ENCODE measurements at places on chromosomes 3 and 15.

DNA sequence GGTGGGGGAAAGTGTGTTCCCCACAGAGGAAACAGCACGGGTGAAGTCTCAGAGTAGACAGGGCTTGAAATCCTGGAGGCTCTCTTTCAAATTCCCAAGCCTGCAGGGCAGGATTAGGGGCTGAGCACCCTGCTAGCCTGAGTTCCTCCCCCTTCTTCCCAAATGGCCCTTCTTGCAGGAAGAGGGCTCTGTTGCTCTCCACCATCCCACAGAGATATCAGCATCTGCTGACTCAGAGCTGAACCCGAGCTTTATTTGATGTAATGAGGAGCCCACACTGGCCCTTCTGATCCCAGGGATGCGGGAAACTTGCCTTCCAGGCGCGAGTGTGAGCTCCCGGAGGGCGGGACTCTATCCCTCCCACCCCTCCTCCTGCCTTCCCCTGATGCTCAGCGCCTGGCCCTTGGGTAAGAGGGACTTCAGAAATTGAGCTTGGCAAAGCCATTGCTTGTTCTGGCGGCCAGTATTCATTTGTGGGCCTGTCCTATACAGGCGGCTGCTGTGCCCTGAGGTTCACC is 1.4 kb upstream of the STRA6 start:
- DNase-seq = no peak

- DNase-seq = no peak
Observed at GRCh38 chr3:132268956-132269355, 48.3 kb upstream of the ACP3 start.

DNA sequence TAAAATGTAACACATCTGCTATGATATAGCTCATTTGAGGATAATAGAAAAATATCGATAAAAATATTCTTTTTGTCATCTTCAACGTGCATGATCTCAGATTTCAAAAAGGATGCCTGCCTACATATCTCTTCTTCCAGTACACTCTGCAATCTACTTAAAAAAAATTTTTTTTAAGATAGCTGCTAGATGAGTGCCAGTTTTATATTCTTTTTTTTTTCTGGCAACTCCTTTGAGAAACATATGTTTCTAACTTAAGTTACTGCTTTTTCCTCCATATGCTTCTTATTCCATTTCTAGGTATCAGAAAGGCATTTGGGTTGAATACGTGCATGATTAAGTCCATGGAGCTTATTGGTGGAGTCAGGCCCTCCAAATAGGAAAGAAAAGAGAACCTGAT is 160.4 kb downstream of the PPM1L start:
- no peak for DNase-seq

DNA sequence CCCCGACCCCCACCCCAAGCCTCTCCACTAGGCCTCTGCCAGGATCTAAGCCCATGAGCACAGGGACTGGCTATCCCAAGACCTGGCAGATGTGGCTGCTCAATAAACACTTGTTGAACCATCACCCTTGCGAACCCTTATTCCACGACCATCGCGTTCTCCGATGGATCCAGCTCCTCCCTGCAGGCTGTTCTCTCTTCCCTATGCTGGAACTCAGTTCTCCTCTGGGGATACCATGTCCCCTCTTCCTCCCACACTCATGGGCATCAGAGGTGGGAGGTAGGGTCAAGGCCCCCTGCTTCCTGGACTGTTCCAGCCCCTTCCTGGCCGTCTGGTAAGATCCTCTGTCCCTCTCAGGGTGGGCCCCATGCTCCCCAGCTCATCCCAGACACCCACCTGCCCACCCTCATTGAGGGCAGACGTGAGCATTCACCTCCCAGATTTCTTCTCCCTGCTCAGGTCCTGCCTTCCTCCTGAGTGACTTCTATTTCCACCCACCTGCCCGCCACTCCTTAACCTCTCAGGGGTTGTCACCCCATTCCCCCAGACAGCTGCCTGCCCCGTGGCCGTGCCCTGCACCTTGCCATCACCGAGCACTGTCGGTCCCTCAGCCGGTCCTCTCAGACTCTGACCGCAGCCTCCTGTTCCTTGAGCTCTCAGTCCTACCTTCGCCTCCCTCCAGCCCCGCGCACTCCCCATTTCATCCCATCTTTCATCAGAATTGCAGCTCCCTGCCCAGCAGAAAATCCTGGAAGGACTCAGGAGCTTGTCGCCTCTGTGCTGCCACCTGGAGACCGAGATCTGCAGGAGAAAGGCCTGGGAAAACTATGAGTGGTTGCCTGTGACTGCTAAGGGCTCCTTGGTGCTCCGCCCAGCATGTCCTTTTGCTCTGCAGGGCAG is 42.0 kb downstream of the PML start:
- DNase-seq = no peak

GRCh38 chr15:70280781-70281180 is 183.1 kb upstream of the TLE3 start:
- DNase-seq = no peak

GRCh38 chr3:70974747-70975146 is 608.8 kb downstream of the FOXP1 start:
- DNase-seq = no peak

DNA sequence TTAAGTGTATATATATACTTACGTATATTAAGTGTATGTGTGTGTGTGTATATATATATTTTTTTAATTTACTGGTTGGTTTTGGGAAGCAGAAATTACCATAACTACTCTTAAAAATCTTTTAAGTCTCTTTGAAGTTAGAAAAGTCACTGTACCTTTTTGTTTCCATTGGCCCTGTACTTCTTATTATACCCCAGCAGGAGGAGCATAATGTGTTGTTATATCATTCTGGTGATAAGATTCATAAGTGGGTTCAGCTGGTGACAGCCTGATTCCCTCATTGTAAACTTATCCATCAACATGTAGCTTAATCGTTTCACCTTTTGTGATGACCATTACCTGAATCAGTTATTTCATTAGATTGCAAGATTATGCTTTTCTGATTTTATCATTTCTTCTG is 30.8 kb downstream of the MLH1 start:
- no peak for DNase-seq

- DNase-seq = no peak
Observed at GRCh38 chr3:12990306-12990705, 82.9 kb downstream of the IQSEC1 start.

DNA sequence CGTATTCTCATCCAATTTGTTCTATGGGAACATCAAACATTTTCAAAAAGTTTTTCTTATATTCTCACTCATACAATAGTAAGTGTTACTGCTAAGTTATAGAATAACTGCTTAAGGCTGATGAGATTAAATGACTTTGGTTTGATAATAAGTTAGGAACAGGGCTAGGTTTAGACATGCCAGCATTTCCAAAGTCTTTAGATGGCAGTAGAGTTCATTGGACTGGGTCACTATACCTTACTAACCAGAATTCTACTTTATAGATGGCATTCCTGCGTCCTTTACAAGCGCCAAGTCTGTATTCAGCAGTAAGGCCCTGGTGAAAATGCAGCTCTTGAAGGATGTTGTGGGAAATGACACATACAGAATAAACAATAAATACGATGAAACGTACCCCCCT is 21.7 kb downstream of the PLAAT1 start:
- DNase-seq = no peak

DNA sequence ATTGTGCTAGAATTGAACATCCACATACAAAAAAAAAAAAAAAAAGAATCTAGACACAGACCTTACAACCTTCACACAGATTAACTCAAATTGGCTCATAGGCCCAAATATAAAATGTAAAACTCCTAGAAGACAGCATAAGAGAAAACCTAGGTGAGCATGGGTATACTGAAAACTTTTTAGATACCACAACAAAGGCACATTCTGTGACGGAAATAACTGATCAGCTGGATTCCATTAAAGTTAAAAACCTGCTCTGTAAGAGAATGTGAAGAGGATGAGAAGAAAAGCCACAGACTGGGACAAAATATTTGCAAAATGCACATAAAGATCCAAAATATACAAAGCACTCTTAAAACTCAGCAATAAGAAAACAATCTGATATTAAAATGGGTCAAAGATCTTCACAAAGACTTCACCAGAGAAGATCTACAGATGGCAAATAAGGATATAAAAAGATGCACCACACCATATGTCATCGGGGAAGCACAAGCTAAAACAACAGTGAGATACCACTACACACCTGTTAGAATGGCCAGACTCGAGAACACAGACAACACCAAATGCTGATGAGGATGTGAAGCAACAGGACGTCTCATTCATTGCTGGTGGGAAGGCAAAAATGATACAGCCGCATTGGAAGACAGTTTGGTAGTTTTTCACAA is 167.9 kb downstream of the PDE8A start:
- no peak for DNase-seq

DNA sequence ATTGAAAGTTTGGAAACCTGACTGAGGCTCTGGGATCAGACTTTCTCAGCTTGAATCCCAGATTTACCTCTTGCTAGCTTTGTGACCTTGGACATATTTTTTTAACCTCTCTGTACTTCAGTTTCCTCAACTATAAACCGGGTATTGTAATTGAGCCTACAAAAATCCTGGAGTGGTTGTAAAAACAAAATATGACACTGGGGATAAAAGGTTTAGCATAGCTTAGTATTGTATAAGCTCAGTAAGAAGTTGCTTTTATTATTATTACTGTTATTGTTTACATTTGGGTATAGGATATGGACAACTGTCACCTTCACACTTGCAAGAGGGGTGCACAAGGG is 21.5 kb downstream of the C2CD4A start:
- DNase-seq = no peak

DNA sequence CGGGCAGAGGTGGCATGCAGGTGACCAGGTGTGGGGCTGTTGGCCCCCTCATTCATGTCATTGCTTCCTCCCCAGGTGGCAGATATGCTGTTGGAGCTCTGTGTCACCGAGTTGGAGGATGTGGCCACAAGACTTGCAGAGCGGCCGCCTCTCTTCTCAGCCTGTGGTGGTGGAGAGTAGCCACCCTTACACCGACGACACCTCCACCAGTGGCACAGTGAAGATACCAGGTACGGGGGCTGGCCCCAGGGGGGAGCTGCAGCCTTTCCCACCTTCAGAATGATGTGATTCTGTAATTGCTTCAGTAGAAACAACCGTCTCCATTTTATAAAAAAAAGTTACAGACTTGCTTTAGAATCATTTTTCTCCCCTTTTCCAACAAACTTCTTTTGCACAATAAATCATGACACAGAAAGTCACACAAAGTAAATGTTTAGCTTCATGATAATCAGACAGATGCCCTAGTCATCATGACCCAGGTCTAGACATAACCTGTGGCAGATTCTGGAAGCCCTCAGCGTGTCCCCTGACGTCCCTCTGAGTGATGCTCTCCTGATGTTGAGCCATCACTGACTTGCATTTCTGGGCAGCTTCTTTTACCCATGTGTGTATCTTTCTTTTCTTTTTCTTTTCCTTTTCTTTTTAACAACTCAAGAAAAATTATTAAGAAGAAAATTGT is 76.0 kb upstream of the FAN1 start:
- DNase-seq = no peak

DNA sequence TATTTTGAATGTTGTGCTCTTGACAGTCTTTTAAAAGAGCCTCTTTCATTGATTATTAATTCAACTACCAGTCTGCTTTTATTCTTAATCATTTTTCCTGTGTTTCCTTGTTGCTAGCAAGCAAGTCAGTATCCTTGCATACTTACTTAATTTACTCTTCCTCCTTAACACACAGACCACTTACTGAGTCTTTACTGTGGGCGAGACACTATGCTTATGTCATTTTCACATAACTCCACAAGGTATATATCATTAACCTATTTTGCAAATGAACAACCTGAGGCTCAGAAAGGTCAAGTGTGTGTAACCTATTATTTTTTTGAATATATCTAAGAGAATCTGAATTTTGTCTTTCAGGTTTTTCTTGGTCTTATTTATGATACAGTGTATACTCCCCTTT is 130.9 kb downstream of the WDR76 start:
- DNase-seq = no peak

DNA sequence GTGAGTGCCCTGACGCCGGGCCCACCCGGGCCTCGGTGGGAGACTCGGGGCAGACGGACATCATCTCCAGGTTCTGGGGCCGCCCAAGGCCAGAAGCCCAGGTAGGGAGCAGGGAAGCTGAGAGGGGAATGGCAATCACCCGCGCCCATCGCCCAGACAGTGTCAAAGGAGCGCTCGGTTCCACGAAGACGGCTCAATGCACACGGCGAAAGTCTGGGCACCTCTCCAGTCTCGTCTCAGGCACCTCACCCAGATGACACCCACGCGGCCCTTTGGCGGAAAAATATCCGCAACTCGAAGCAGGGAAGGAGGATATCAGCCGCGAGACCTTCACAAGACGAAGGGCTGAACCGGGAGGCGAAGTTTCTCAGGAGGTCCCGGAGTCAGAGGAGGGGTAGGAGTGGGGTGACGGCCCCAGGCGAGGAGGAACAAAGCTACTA is 916 bp downstream of the IL17RD start:
- peak; percentile 19 for DNase-seq

DNA sequence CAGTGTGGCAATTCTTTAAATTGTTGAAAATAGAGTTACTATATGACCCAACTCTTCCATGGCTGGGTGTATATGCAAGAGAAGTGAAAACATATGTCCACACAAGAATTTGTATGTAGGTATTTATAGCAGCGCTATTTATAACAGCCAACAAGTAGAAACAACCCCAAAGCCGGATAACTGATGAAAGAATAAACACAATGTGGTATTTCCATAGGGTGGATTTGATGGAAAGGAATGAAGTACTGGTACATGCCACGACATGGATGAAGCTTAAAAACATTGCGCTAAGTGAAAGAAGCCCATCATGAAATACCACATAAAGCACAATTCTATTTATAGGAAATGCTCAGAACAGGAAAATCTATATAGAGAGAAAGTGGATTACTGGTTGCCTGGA is 554.5 kb downstream of the AGBL1 start:
- DNase-seq = no peak

- DNase-seq = no peak
Observed at GRCh38 chr3:139630542-139630941, 47.2 kb downstream of the NMNAT3 start.

DNA sequence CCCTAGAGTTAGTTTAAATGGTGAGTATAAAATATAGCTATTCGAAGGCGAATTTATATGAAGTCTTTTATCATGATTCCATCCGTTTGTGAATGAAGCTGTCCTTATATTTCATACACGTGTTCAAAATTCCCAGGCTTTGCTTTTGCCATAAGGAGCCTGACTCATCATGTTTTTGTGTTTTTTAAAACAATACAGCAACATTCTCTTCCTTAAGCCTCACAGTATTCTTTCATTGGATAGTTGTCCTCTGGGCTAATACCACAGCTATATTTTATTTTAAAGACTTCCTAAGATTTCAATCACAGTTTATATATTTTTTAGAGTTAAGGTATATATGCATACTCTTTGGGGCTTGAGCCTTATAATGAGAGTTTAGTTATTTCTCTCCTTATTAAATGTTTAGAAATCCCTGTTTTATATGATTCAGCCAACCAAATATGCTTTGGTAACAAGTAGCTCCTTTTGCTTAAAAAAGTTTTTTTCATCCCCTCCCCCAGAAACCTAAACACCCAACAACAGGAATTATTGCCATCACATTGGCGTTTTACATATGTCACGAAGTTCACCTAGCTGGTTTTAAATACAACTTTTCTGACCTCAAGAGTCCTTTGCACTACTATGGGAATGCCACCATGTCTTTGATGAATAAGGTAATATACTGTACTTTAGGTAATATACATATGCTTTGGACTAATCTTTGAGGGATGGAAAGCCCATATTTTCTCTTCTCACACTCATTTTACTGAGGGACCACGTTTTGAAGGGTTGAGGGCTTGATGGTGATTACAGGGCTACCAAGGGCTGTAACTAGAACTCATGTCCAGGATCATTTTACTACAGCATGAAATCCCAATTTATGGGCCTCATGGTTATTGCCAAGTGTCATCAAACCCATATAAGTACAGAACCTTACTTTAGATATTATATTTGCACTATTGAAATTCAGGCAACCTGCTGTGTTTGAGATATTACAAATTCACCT is 28.5 kb downstream of the ST3GAL6 start:
- DNase-seq = no peak

Data from activated CD4-positive, alpha-beta T cell treated with anti-CD3 and anti-CD28 coated beads for 24 hours (primary cell).